ENCODE measurements at places on chromosomes 4 and X. TPM values are rescaled to one million over a fixed set of nuclear protein-coding genes. Genes with fewer than 3 reads are reported as not detected.

TMEM33 gene
- 56.3 TPM for total RNA-seq

CENPVL2 gene
- total RNA-seq, result 3.3 TPM

APELA gene
- total RNA-seq, result 0.41 TPM

MAGEA2B gene
- total RNA-seq, result not detected

RBM46 gene
- total RNA-seq, result not detected

DCAF8L1 gene
- not detected for total RNA-seq

MSX1 gene
- total RNA-seq, result 2.9 TPM

GPR82 gene
- not detected for total RNA-seq

GPC4 gene
- total RNA-seq, result 1.2 TPM

NFXL1 gene
- 13.5 TPM for total RNA-seq

WDR45 gene
- 24.5 TPM for total RNA-seq

L1CAM gene
- 101 TPM for total RNA-seq

GAGE12J gene
- total RNA-seq, result not detected

GSX2 gene
- 3.3 TPM for total RNA-seq

TBC1D9 gene
- total RNA-seq, result 68.1 TPM

SHOX gene
- total RNA-seq, result not detected

TXK gene
- total RNA-seq, result 0.41 TPM

SYTL4 gene
- total RNA-seq, result 3.3 TPM

INTS6L gene
- total RNA-seq, result 30.6 TPM

AKAP14 gene
- not detected for total RNA-seq

POU3F4 gene
- 16.3 TPM for total RNA-seq

FRAS1 gene
- 13.0 TPM for total RNA-seq

RHOXF2 gene
- total RNA-seq, result not detected

TRIM75 gene
- not detected for total RNA-seq

CLDN34 gene
- not detected for total RNA-seq

BDH2 gene
- 7.3 TPM for total RNA-seq

ODAPH gene
- total RNA-seq, result not detected

KIAA1210 gene
- total RNA-seq, result under 0.01 TPM

PHKA1 gene
- 2.4 TPM for total RNA-seq

All from frontal cortex (tissue), 4 donors.